ENCODE measurements at places on chromosomes 5 and 9.

DNA sequence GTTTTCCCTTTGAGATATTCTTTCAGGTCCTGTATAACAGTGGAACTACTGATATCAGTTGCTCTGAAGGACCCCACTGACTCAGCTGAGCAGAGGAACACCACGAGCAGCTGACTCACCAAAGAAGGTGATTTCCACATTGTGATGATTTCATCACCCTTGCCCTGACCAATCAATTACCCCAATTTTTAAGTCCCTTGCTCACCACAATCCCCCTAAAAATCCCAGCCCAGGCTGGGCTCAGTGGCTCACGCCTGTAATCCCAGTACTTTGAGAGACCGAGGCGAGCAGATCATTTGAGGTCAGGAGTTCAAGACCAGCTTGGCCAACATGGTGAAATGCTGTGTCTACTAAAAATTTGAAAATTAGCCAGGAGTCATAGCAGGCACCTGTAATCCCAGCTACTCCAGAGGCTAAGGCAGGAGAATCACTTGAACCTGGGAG lies 125.3 kb upstream of the ABCA1 start:
- DNase-seq: peak; percentile 14

- no peak for DNase-seq
These were observed 55.0 kb upstream of the KCNMB1 start for GRCh38 chr5:170444181-170444580.

DNA sequence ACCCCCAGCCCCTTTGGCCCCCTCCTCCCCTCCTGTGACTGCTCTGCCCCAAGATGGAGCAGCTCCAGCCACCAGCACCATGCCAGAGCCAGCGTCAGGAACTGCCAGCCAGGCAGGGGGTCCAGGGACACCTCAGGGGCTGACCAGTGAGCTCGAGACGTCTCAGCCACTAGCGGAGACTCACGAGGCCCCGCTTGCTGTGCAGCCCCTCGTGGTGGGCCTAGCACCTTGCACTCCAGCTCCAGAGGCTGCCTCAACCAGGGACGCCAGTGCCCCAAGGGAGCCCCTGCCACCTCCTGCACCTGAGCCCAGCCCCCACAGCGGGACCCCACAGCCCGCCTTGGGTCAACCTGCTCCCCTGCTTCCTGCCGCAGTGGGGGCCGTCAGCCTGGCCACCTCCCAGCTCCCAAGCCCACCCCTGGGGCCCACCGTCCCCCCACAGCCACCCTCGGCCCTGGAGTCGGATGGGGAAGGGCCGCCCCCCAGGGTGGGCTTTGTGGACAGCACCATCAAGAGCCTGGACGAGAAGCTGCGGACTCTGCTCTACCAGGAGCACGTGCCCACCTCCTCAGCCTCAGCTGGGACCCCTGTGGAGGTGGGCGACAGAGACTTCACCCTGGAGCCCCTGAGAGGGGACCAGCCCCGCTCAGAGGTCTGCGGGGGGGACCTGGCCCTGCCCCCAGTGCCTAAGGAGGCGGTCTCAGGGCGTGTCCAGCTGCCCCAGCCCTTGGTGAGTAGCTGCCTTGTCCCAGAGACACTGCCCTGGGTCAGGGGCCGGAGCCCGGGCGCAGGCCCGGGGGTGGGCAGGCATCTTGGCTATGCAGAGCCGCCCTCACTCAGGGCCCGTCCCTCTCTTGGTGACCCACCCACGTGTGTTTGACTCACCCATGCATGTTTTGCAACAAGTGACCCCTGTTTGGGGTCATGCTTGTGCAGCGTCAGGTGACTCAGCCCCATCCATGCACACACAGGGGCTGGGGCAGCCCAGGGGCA lies 105.2 kb downstream of the WNK2 start:
- no peak for DNase-seq

- no peak for DNase-seq
These were observed 181.7 kb downstream of the ELAVL2 start for GRCh38 chr9:23644326-23644725.

DNA sequence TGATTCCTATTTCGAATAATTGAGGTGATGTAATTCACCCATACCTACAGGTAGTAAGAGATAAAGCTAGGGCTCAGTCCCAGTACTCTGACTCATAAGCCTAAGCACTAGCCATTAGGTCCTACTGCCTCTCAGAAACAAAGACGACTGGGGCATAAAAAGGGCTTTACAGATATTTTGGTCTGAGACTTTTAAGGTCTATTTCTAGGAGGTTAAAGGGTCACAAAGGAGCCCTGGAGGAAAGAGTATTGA lies 69.8 kb downstream of the SGCD start:
- DNase-seq: no peak

DNA sequence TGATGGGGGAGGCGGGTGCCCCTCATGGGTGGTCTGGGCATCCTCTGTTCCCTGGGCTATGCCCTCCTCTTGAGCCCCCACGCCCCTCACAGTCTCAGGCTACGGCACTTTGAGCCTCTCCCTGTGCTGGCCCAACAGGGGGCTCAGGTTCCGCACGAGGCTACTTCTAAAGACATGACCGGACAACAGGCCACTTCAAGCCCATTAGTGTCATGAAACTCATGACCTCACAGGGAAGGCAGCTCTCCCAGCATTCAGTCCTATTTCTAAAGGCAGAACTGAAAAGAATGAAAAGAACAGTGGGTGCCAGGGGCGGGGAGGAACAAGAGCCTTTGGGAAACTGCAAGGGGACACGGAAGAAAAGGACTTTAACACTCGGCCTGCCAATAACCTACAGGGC lies 45.0 kb downstream of the COL23A1 start:
- DNase-seq: no peak

DNA sequence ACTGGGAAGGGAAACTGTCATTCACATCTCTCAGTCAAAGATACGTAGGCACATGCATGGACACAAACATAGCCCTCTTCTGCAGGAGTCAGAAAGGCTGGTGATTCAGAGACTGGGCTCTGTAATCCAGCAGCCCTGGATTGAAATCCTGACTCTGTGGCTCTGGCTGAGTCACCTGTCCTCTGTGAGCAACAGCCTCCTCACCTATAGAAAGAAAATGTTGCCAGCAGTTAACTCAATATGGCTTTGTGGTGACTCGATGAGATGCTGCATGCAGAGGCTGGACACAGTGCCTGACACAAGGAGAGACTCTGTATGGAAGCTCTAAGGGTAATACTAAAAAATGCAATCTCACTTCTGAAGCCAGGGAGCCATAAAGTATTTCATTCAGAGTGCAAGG lies 23.9 kb upstream of the CDKN2AIPNL start:
- no peak for DNase-seq

- no peak for DNase-seq
These were observed 112.7 kb downstream of the NR6A1 start for GRCh38 chr9:124658165-124659017.

DNA sequence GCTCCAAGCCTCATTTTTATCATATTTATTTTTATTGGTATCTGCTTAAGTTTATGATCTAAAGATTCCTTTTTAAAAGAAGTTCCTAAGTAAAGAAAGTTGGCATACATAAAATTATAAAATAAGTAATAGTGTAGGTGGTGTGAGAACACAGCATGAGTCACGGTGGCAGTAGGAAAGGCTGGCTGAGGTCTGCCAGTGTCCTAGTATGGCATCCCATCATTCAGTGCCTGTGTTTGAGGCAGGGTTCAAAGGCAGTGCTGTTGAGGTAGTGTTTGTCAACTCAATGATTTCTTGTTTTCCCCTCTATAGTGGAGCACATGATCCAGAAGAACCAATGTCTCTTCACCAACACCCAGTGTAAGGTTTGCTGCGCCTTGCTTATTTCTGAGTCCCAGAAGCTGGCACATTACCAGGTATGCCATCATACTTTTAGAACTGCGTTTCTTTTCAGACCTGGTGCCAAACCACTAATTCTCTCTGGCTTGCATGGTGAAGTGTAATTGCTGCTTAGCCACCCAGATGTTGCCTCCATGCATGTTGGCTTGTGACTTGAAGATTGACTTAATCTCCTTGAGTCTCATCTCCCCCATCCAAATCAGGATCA lies 18.4 kb downstream of the ZNF346 start:
- no peak for DNase-seq

DNA sequence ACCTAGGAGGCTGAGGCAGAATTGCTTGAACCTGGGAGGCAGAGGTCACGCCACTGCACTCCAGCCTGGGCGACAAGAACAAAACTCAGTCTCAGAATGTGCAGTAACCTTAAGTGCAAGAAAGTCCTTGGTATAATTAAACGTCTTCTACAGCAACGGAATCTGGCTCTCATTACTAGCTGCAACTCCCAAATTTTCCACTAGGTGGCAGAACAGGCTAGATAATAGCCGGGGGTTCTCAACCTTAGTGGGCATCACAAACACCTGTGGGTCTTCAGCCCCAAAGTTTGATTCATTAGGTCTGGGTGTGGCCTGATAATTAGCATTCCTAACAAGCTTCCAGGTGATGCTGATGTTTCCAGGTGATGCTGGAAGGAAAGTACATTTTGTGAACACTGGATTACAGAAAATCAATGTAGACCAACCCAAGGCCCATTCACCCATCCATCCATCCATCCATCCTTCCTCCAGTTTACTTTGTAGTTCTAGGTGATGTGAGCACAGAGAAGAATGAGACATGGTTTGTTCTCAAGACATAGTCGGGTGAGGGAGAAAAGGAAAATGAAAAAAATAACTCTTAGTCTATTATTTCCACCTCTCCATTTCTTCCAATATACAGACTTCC lies 37.3 kb downstream of the FBXW2 start:
- peak; percentile 33 for DNase-seq

DNA sequence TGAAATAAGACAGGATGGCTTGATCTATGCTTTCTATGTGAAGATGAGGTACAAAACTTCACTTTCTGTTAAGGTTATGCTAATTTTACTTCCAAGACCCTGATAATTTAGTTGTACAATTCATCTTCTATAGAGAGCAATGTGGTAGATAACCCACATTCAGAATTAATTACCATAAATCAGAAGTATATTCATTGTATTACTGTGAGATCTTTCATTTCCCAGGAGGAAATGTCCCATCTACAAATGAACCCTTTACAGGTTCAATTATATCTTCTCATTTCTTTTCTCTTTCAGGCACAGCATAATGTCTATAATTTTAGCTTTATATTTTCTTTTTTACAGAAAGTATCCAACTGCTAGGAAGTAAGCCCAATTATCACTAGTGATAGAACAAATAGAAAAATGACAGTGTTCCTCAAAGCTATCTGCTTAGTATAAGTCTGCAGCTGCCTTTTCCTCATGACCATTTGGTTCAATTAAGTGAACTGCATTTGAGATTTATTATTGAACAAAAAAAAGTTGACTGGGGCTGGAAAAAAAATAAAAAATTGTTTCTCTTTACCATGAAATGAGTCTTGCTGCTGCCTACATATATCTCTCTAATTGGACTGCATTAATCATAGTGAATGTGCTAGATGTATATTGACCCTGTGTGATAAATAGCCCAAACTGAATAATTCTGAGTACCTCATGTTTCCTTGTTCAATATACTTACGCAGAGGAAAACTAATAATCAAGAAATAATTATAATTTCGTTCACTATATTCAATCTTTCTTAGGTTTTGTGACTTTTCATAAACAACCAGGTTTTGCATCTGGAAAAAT lies 1329.4 kb downstream of the PTPRD start:
- DNase-seq: no peak

GRCh38 chr9:117416856-117417255 lies 2.0 kb upstream of the ASTN2 start:
- DNase-seq: no peak

- DNase-seq: no peak
These were observed 954 bp downstream of the TBCA start for GRCh38 chr5:77774981-77775789.

- DNase-seq: no peak
These were observed 553.7 kb downstream of the EBF1 start for GRCh38 chr5:158545949-158546530.

- DNase-seq: no peak
These were observed 155.9 kb downstream of the MAT2B start for GRCh38 chr5:163661360-163661759.

DNA sequence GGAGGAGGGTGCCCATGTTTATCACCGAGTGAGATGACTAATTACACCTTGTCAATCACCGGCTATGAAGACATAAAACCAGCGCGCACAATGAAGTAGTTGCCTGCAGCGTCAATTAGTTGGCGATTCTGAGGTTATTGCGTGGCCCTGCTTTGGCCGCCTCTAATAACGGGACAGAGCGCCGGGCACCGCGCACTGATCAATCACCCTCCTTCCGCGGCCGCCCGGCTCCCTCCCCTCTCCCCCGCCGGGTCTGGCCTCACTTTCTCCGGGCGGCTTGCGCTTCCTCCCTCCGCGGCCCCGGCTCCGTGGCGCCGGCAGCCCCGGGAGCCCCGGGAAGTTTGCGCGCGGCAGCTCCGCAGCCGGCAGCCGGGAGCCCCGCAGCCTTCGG lies 3.3 kb upstream of the LHX2 start:
- no peak for DNase-seq

GRCh38 chr9:125977223-125977622 lies 230.1 kb downstream of the PBX3 start:
- DNase-seq: no peak

GRCh38 chr9:38108326-38108725 lies 39.3 kb upstream of the SHB start:
- no peak for DNase-seq

GRCh38 chr5:69212022-69212421 lies 22.6 kb downstream of the CENPH start:
- DNase-seq: no peak

GRCh38 chr9:20217596-20217995 lies 404.7 kb downstream of the MLLT3 start:
- no peak for DNase-seq

DNA sequence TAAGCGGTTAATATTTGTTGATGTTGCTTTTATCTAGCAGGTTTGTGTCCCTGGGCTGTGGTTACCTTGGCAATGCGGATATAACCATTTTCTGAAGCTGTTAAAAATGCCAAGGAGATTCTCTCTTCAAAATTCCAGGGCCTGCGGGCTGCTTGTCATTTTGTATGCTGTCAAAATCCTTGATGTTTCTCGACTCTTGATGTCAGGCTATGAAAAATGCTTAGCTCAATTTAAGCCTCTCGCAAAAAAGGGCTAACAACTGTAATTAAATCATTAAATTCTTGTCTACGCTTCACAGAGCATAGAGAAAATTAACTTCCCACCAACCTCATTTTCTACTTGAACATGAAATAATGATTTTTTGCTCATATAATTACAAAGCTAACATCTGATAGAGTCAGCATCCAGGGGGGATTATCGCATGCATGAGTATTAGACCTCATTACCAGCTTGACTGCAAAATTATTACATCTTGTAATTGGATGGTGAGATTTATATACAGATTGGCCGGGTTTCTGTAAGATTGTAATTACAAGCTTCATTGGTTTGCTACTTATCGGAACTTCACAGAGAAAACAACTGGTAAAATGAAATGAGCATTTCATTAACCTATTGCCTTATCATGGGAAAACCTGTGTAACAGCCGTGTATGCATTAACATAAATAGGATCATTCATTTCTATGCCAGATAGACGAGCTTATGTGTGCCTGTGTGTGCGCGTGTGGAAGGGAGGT lies 83.1 kb upstream of the IRX1 start:
- DNase-seq: no peak

GRCh38 chr5:55176176-55176818 lies 3.3 kb upstream of the CDC20B start:
- no peak for DNase-seq

DNA sequence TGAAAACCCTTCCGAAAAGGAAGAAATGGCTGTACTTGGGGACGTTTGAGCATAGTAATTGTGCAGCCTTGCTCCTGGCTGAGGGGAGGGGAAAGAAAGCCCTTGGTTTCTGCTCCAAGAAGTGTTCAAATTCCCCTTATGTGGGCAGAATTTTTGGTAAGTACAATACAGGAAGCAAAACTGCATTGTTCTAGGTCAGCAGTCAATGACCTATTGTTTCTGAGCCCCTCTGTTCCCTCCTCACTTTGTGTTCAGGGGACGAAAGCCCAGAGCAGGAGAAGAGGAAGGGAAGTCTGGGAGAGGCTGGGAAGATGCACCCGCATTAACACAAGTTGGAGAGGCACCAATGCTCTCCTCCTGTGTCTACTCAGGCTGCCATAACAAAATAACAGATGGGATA lies 11.9 kb downstream of the BASP1 start:
- DNase-seq: no peak

Measured in stimulated activated naive CD4-positive, alpha-beta T cell treated with Interleukin-2 at 50 U/mL for 16 hours (primary cell).